Mammary epithelial cell (primary cell): ENCODE measurements at places on chromosomes 3 and 15.

GRCh38 chr15:69185216-69185615, 24.8 kb downstream of the GLCE start:
- DNase-seq, result no peak

- DNase-seq, result no peak
Measured at GRCh38 chr3:24578324-24578723, 83.7 kb upstream of the THRB start.

DNA sequence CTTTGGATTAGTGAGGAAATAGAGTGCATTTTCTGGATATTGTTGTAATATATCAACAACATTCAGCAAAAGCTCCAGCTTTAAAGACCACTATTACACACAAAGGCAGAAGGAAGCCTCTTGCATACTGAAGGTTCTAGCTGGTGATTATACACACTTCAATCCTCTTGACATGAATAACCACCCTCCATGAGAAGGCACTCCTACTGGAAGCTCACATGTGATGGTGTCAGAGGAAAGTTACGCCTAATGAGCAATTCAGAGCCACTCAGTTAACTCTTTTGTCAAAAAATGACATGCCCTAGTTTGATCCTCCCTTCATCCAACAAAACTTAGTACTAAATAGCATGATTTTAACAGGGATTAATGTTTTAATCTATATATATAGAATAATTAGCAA, 124.6 kb upstream of the LYSMD4 start:
- no peak for DNase-seq

DNA sequence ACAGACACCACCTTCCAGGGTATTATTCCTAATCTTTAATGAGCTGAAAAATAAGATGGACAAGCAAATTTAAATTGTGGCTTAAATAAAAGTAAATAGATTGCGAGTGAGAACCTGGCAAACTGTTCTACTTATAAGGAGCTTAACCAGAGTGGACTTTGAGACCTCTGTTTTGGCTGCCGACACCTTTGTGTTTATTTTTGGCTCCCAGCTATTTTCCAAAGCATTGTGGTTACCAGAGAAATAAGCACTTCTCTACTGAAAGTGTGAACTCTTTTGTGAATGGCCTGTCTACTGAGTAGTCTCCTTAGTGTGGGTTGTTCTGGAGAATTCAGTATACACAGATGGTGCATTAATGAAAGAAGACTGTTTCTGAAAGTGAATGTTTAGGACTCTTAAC, 109.4 kb downstream of the ATP8B4 start:
- no peak for DNase-seq

- no peak for DNase-seq
Measured at GRCh38 chr3:187072511-187072910, 66.8 kb downstream of the RPL39L start.

DNA sequence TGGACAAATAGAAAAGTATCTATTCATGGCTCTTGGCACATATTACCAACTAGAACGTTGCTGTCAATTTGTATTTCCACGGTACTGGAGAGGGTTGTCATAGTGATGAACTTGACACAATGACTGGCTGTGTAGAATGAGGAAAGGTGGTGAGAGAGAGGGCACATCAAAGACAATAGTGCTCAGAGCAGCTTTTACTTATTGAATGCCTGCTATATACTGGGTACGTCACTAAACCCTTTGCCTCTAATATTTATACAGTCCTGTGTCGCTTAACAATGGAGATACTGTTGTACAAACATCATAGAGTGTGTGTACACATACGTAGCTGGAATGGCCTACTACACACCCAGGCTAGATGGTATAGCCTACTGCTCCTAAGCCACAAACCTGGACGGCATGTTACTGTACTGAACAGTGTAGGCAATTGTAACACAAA, 8.3 kb downstream of the TMPRSS7 start:
- peak; percentile 35 for DNase-seq

- DNase-seq, result peak; percentile 69
Measured at GRCh38 chr3:12294885-12295580, 6.2 kb downstream of the PPARG start.

- no peak for DNase-seq
Measured at GRCh38 chr3:100440895-100441294, 39.6 kb downstream of the LNP1 start.

DNA sequence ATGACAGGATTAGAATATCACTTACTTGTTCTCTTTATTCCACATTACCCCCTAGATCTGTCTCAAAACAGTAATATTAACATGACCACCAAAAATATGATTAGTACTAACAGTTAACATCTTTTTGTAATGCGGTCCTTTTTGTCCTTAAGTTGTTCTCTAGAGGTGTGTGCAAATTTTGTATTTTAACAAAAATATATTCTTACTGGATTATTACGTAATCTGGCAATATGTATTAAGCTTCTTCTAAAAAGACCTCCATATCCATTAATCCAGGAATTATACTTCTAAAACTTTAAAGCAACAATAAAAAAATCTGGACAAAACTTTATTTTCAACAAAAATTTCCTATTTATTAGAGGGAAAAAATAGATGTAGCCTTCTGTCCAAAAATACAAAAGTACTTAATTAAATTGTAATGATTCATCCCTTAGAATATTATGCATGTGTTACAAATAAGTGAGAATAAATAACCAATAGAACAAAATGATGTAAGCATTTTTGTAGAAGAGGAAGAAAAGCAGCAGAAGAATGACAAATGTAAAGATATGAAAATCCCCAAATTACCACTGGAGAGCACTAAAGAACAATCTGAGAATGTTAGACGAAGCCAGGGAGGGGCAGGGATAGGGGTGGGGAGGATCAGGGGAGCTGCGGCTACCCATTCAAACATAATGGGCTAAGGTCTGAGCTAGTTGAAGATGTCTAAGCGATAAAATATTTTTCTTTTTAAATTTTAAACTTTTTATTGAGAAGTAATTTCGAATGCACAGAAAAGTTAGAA, 945.6 kb downstream of the MCTP2 start:
- no peak for DNase-seq

GRCh38 chr3:34531156-34531555, 732.7 kb downstream of the PDCD6IP start:
- no peak for DNase-seq

DNA sequence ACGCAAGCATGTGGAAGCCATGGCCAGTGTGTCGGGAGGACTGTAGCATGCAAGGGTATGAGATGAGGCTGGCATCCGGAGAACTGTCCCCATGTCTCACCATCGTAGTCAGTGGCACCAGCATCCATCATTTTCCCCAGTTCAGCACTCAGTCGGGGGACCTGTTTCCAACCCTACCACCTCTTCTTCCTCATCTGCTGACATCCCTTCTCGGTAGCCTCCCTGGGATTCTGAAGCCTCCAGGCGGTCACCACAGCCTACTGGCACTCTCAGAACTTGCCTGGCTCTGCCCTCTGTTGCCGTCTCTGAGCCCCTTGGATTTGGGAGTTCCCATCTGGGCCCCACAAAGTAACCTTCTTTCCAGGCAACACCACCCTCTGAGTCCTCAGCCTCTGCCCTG, 131.1 kb upstream of the ABHD17C start:
- DNase-seq, result no peak

DNA sequence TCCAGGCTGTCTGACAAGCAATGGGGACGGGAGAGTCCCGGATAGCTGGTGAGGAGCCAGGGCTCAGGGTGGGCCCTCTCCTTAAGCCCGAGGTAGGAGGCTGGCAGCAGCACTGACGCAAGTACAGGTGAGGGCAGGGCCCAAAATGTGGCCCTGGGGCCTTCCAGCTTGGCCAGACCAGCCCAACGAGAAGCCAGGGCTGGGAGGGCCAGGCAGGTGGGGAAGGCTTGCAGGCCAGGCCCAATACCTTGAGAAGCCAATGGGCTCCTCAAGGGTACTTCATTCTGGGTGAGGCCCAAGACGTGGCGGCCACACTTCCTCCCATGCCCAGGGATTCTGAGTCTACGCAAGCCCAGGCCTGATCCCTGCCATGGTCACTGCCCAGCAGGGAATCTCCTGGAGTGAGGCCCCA, 37.2 kb downstream of the AMOTL2 start:
- DNase-seq, result no peak

GRCh38 chr15:58738046-58738707, 11.3 kb downstream of the ADAM10 start:
- DNase-seq, result peak; percentile 41

DNA sequence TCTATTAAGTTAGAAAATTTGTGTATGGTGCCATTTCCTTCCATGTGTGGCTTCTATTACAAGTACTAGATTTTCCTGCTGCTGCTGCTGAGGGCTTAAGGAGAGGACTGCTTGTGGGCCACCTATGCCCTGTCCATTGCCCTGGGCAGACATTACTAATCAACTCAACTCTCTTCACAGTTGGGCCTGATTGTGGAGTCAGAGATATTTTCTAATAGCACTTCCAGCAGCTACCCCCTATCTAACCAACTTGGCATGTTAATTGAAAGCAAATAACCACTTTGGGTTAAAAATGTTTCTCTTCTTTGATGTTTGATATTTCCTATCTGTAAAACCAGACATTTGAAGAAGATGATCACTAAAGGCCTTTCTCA, 242.0 kb downstream of the EDEM1 start:
- DNase-seq, result no peak

- no peak for DNase-seq
Measured at GRCh38 chr15:73845507-73845906, 27.9 kb upstream of the TBC1D21 start.

DNA sequence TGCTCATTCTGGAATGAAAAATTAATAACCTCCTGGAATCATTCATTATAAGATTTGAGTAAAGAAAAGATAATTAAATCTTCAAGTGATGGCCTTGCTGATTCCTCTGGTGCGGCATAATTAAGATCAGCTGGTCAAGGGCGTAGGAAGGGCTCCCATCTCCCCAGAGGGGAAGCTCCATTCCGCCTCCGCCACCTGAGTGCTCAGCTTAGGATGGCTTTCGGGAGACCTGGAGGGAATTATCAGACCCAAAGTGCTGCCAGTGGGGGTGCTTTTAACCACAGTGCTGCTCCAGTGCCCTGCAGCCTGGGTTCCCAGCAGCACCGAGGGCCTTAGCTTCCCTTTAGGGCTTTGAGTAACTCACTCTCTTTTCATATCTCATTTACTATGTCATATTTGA, 556.6 kb upstream of the RGMA start:
- DNase-seq, result no peak

- no peak for DNase-seq
Measured at GRCh38 chr15:80437334-80437891, 33.2 kb downstream of the ARNT2 start.
